ENCODE measurements at places on chromosomes 1 and 21.

- DNase-seq: no peak
Measured at GRCh38 chr21:37796011-37796410, 120.2 kb downstream of the KCNJ6 start.

- no peak for DNase-seq
Measured at GRCh38 chr1:248404024-248404423, 1.2 kb downstream of the OR2T1 start.

DNA sequence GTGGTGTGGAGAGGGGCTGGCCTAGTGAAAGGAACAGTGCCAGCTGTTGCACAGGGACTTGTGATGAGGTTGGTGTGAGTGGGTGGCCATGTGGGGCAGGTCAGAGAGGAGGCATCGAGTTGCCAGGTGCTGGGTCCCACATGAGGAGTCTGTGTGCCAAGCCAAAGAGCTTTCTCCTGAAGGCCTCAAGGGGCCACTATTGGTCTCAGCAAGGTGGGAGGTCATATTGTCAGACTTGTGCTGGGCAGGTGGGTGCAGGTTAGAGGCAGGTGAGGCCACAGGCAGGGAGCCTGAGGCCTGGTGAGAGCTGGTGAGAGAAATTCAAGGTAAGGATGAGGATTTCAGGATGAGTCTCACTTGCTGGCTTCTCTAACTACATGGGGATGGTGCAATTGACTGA is 256.8 kb downstream of the DISC1 start:
- no peak for DNase-seq

GRCh38 chr1:47738560-47739182 is 258.5 kb downstream of the TRABD2B start:
- DNase-seq: no peak

GRCh38 chr1:178725466-178726086 is 532 bp downstream of the RALGPS2 start:
- DNase-seq: peak; percentile 32

DNA sequence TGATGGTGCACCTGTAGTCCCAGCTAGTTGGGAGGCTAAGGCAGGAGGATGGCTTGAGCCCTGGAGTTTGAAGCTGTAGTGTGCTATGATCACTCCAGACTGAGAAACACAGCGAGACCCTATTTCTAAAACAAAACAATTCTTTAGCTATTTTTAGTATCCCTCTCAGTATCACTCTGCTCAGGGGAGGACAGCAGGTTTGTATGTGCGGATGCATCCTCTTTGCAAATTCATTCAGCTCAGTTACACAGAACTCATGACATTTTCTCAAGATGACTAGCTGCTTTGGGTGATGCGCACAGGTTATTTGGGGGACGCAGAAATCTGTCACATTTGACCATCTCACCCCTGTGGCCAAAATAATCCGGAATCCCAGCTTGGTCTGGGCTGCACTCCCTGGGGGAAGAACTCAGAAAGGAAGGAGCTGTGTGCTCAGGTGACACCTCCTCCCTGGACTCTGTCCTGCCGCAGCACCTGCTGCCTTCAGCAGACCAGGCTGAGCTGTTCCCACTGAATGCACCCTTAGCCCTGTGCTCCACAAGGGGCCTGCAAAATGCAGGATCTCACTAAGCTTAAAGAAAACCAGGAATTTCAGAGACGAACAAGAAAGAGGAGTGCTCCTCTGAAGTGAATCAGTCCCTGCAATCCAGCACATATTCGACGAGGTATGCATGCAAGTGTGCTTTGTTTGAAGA is 89.5 kb upstream of the PGBD5 start:
- no peak for DNase-seq

DNA sequence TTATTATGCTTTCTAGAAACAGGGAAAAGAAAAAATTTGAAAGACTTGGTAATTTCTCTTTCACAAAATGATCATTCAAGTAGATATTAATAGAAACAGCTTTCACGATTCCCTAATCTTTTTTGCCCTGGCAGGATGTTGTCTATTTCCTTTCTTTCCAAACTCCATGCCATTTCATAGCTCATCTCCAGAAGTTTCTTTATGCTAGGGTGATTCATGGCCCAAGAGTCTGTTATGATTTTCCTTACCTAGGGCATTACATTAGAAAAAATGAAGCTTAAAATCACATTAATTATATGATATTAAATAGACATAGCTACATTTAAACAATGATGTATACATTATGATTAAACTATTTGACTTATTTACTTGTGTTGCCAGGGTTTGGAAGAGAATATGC is 762.1 kb downstream of the LTN1 start:
- DNase-seq: no peak

GRCh38 chr1:240790856-240791255 is 178.9 kb upstream of the GREM2 start:
- no peak for DNase-seq

GRCh38 chr1:93641527-93641926 is 40.1 kb downstream of the BCAR3 start:
- DNase-seq: no peak

DNA sequence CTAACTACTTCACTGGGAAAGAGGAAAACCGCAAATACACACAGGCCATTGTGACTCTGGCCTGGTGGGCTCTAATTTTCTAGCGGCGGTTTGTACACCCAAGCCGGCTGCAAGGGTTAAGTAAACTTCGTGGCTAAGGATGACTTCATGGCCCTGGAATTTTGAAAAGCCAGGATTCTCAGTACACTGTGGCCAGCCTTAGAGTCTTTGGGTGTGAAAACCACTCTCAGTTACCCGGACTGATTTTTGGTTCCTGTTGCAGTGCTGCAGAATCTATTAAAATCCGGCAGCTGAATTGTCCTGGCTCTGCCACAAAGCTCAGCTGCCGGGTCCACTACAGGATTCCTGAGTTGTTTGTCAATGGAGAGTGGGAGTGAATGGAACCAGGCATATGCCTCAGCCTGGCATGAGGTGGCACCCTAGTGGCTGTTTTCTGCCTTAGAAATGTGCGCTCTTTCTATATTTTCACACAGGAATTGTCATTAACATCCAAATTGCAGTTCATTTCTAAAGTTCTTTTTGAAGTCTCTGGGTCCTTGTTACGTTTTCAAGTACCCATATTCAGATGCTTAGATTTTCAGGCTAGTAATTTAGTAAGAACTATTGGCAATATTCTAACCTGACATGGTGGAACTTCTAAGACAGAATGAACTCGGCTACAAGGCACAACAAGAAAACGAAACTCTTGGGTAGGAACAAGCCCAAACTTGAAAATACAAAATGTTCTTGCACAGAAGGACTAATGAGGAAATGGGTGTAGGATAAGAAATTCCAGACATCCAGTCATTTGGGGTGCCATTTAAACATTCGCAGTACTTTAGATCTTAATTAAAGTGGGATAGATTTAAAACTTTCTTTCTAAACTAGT is 255.9 kb downstream of the NFIA start:
- DNase-seq: no peak

- DNase-seq: no peak
Measured at GRCh38 chr1:51240084-51240483, 4.0 kb downstream of the RNF11 start.

GRCh38 chr1:226548256-226549093 is at the start of gene STUM:
TSS of gene STUM (plus strand) at chr1:226548764. CDS start at chr1:226548905, 141 bp downstream.
- DNase-seq: peak; percentile 53

- DNase-seq: no peak
Measured at GRCh38 chr1:151809985-151810556, 4.9 kb upstream of the LINGO4 start.

DNA sequence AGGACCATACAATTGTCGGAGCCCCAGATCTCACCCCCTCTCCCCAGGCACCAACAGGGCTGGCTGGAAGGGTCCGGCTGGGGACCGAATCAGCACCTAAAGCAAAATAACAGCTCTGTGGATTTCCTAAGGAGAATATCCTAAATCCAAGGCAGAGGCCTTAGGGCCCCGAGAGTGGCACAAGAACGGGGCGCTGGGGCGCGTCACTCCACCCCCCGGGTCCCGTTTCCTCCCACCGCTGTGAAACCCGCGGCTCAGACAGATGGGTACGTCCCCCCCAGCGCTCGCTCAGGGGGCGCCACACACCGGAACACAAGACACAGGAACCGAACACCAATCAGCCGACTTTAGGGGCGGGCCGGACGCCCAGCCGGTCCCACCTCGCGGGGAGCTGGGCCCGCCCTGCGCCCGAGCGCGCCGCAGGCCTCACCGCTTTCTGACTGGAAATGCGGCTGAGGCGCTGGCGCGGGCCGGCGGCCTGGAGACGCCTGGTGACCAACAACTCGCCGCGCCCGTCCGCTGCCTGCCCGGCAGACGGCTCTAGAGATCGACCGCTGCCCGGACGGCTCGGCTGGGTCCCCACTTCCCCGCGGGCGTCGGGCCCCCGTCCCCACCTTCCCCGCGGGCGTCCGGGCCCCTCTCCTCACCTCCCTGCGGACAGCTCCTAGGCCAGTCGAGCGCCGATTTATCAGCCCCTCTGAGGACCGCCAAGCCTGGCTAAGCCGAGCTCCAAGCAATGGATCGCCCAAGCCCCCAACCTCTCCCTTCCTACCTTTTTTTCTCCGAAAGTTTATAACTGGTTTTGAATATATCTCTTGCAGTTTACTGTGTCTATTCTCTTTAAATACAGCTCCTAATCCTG is at the start of gene HFM1:
TSS of gene HFM1 (minus strand) at position 687 of the 862 bp plus-strand sequence. CDS start 3,755 bp downstream, outside the sequence.
- peak; percentile 39 for DNase-seq

DNA sequence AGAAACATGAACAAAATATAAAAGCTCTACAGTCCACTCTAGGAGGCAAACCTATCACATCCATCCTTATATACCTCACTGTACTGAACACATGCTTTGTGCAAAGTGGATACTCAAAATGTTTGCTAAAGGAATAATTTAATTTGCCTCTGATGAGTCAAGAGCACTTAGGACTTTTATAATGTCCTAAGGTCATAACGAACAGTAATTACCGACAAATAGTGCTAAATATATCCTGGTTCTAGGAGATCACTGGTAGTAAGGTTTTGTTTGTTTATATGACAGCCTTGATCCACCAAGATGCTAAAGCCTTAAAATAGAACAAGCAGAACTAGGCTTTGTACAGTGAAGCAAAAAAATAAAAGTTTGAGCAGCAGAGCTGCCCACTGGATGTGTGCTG is 70.6 kb downstream of the GADD45A start:
- no peak for DNase-seq

GRCh38 chr1:38444311-38444710 is 397.7 kb upstream of the POU3F1 start:
- no peak for DNase-seq

DNA sequence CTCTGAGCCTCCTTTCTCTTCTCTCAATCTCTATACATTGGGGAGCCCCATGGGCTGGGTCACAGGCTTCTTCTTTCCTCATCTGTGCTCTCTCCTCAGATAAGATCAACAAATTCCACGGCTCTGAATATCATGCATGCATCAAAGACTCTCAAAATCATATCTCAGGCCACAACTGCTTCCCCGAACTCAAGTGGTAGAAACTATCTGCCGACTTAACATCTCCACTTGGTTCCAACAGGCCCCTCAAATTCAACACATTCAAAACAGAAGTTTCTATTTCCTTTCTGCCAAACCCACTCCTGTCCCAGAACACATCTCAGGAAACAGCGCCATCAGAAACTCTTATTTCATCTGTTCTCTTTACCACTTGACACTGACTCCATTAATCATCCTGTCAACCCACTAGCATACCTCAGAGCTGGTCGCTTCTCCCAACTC is 16.7 kb downstream of the DDX59 start:
- no peak for DNase-seq

- DNase-seq: peak; percentile 56
Measured at GRCh38 chr1:207495801-207496792, at the start of gene CR1. TSS of gene CR1 (plus strand) at chr1:207496157. CDS start at chr1:207496268, 111 bp downstream.

DNA sequence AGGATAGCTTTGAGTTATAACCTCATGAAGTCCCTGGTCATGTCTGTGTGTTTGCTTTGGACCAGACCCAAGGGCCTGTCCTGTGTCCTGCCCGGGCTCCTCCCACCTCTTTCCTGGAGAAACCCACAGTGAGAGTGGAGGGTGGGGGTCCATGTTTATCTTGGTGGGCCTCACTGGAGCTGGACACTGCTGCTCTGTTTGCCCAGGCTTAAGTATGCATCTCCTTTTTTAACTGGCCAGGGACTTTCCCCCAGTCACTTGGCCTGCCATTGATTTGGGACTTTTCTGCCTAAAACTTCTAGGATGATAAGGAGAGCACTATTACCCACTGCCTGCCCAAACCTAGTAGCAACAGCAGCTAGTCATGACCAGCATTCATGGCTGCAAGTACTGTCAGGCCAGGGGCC is 49.8 kb downstream of the DDR2 start:
- no peak for DNase-seq

GRCh38 chr1:11215381-11216005 is 26.3 kb downstream of the ANGPTL7 start:
- DNase-seq: no peak

DNA sequence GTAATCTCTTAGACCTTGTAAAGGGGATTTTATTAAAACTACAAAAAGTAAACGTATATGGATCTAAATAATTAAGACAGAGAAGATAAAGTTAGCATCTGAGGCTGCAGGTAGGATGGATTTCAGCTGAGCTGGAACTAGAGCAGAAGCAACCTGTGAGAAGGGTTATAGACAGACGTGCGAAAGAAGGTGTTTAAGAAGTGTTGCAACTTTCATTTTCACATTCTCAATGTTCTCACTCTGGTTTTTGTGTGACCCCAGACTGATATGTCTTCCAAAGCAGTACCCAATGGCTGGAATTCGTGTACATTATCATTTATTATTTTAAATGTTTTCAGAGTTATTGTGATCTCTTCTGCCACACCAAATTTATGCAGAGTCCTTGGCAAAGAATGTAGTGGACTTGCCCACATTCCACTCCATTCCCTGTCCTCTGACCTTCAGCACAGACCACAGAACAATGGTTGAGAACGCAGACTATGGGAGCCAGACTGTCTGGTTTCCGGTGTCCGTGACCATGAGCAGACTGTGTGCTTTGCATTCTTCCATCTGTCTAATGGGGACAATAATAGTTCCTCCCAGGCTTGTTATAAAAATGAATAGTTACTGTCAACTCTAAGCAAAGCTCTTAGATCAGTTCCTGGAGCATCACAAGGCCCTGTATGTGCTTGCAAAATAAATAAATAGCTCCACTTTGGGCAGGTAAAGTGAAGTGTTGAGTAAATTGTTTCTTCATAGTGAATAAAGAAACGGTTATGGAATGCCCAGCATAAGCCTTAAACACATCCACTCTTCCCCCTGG is 140.6 kb upstream of the SAMSN1 start:
- DNase-seq: no peak

- no peak for DNase-seq
Measured at GRCh38 chr1:196193896-196194559, 414.2 kb downstream of the KCNT2 start.

All from CD4-positive, alpha-beta T cell treated with Interleukin-17A for 4 hours (primary cell).